Upper lobe of right lung (tissue), 1 donor: ENCODE measurements at places on chromosomes 5 and 9. TPM values are rescaled to one million over a fixed set of nuclear protein-coding genes. Genes with fewer than 3 reads are reported as not detected.

DNA sequence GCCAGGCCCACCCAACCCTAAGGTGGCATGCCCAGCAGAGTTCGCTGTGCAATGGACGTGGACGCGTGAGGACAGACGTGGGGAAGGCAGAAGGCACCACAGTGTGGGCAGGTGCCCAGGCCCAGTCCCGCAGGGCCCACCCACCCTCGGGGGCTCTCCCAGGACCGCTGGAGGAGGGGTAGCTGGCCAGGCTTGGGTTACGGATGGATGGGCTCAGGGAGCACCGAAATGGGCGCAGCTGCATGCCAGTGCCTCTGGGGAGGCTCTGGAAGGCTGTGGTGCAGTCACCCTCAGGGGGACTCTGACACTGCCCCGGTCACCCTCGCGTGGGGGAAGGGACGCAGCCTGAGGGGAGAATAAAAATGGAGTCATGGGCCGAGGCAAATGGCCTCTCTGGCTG is 9.6 kb upstream of the GPSM1 start:
- no peak for DNase-seq

GRCh38 chr5:151270599-151270998 is 17.6 kb downstream of the GM2A start:
- DNase-seq, result no peak

DNA sequence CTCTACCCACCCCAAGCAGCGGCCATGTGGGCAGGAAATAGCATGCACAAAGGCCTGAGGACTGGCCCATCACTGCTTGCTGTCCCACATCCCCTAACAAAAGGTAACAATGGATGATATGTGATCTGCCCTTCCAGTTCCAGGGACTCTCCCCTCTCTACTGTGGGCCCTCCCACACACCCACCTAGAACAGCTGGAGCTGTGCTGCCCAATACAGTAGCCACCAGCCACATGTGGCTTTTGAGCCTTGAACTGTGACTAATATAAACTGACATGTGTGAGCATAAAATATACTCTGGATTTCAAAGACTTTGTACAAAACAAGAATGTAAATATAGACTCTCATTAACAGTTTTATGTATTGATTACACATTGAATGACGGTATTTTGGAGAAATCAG is 78.1 kb downstream of the C5orf15 start:
- DNase-seq, result no peak

GRCh38 chr5:36156121-36156601 is 4.2 kb downstream of the SKP2 start:
- DNase-seq, result no peak

GRCh38 chr5:67192719-67193438 is 3.7 kb downstream of the CD180 start:
- no peak for DNase-seq

DNA sequence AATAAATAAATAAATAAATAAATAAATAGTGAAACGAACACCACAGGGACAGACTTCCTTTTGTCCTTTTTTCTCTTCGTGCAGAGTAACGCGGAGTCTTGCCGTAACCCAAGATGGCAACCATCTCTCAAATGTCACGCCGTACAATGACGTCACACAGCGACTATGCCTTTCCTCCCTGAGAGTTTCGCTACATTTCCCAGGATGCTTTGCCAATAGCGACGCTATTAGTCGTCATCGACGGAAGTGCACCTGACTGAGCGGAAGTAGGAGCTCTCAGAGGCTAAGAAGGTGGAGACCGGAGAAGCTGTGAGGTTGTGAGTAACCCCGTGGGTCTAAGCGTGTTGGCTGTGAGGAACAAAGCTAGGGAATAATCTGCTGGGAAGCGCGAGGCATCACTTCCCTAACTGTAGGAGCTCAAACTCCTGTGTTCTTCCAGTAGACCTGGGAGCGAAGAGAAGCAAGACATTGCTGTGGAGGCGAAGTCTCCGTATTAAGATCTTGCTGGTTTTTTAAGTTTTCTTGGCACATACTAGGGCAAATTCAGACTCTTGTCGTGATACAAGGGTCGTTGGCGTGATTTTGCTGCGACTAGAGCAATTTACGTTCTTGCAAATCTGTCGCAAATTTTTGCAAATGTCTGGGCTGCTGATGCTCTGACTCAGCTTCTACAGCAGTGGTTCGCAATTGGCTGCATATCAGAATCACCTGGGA is at the start of gene TTC1:
TSS of gene TTC1 (plus strand) at position 263 of the 714 bp plus-strand sequence. CDS start 1,390 bp downstream, outside the sequence.
- DNase-seq, result peak; percentile 90

DNA sequence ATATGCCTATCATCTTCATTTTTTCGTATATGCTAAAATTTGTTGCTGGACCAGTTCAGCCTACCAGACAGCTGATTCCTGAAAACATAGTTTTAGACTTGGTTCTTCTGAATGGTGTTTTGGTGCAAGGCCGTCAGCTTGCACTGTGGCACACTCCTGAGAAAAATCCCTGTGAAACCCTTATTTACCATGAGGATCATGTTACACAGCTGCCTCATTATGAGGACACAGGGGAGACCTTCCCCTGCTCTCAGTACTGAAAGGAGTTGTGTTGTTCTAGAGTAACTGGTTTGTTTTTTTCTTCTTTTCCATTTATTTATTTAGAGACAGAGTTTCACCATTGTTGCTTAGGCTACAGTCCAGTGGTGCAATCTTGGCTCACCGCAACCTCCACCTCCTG is 37.6 kb downstream of the MAST4 start:
- no peak for DNase-seq

DNA sequence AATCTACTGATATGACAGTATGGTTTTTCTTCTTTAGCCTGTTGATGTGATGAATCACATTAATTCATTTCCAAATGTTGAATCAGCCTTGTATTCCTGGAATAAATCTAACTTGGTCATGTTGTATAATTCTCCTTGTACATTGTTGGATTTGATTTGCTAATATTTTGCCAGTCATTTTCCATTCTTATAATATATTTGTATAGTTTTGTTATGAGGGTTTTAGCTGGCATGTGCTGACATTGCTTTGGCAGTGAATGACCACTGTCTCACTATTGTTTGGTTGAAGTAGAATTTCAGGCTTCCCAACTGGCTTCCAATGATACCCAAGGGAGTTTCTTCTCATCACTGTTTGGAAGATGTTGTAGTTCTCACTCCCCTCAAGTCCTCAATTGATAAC is 983.0 kb upstream of the PTPRD start:
- no peak for DNase-seq

DNA sequence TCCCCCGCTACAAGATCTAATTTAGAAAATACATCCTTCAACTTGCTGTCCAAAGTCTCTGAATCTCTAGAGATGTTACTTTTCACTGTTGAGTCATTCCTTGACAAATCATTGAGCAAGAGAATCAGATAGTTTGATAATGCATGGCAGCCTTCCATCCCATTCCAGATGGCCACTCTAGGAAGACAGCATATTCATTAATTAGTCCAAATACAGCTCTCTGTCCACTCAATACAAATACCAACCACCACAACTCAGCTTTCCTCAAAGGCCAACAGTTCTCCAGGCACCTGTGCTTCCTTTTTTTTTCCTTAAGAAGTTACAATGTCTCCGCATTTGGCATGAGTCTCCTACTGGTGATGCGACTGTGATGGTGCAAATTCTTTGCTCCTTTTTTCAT is 72.3 kb downstream of the DROSHA start:
- DNase-seq, result no peak

GRCh38 chr5:94992325-94992724 is 292.6 kb downstream of the MCTP1 start:
- no peak for DNase-seq

PCDH12 gene
- total RNA-seq, result 17.0 TPM

LAMC3 gene
- 28.5 TPM for total RNA-seq

TMOD1 gene
- total RNA-seq, result 11.3 TPM

IL13 gene
- total RNA-seq, result not detected
